B cell (primary cell): ENCODE measurements at places on chromosomes 7 and 10. TPM values are rescaled to one million over a fixed set of nuclear protein-coding genes. Genes with fewer than 3 reads are reported as not detected.

Gene SLC18A3
- total RNA-seq, result not detected in 2 replicates

Gene FANK1
- 0.75 TPM in 1 of 2 replicates, not detected in the other for total RNA-seq

Gene IGFBP3
- not detected in 2 replicates for total RNA-seq

GRCh38 chr10:52232561-52233350 lies 81.3 kb upstream of the DKK1 start:
- DNase-seq, result peak; percentile 36
